ENCODE measurements at places on chromosomes 16 and 17.

- no peak for DNase-seq
Observed at GRCh38 chr17:61130330-61130729, 269.3 kb upstream of the TBX2 start.

GRCh38 chr17:4598776-4599504 lies 14.6 kb downstream of the SMTNL2 start:
- no peak for DNase-seq

GRCh38 chr16:14505846-14506245 lies 124.2 kb downstream of the PARN start:
- DNase-seq: peak; percentile 92

- no peak for DNase-seq
Observed at GRCh38 chr17:4899341-4900230, at the start of gene C17orf107. TSS of gene C17orf107 (plus strand) at chr17:4899536. CDS start at chr17:4899763, 227 bp downstream.

- no peak for DNase-seq
Observed at GRCh38 chr16:74673876-74674275, 7.2 kb upstream of the RFWD3 start.

GRCh38 chr17:34398990-34399389 lies 36.0 kb upstream of the CCL1 start:
- DNase-seq: no peak

GRCh38 chr17:67751101-67752074 lies 33.7 kb downstream of the NOL11 start:
- no peak for DNase-seq

DNA sequence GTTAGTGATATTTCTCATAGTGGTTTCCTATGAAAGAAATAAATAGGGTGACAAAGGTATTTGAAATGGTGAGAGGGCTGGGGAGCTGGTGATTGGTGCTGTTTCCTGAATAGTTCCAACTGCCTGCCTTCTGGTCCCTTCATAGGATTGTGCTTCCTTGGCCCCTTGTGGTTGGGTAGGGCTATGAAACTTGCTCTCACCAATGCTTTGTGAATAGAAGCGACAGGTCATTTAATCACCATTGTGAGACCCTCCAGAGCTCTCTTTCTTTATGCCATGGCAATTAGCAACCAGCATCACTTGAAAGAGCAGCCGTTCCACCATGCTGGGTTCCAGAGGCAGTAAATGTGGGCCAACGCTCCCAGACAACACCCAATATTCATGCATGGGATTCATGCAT lies 23.7 kb upstream of the WWOX start:
- no peak for DNase-seq

DNA sequence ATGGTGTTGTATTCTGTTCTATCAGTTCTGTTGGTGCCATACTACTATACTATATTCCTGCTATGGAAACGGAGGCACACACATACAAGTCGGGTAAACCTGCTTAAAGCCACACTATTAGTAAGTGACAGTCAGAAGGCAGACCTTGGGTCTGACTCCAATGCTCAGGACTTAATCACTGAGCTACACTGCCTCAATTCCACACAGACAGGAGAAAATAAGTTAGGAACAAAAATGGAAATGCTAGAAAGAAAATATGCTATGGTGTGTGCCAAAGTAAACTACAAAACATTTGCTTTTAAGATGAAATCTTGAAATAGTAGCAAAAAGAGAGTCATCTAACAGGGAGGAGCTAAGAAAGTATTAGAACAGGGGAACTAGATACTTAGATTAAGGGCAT lies 48.1 kb downstream of the MYO1D start:
- DNase-seq: no peak

DNA sequence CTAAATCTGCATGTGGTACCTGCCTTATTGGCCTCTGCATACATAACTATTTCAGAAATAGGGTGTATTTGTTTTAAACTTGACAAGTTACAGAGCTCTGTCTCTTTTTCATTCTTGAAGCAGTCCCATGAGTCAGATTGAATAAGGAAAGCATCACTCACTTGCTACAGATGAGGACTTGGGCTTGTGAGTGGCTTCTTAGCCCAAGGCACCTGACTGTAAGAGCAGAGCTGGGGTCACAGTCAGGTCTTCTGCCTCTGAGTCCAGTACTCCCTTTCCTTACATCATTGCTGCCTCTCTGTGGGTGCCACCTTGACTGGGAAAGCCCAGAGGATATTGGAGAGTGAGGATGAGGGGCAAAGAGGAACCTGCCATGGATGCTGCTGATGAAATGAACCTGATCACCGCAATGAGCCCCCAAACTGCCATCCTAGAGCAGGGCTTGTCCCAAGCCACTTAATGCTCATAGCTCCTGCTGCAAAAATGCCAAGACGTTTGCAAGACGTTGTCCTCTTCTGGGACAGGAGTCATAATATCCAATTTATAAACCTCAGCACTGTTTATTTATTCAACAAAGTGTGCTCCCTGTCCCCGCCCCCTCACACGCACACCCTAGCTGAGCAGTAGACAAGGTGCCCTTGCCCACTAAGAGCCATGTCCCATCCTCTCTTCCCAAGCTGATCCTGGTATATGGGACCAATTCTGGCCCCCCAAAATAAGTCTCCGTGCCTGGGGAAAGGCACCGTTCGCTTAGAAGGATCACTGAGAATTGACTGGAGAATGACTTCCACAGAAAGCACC lies 74.1 kb downstream of the CCDC182 start:
- DNase-seq: no peak

DNA sequence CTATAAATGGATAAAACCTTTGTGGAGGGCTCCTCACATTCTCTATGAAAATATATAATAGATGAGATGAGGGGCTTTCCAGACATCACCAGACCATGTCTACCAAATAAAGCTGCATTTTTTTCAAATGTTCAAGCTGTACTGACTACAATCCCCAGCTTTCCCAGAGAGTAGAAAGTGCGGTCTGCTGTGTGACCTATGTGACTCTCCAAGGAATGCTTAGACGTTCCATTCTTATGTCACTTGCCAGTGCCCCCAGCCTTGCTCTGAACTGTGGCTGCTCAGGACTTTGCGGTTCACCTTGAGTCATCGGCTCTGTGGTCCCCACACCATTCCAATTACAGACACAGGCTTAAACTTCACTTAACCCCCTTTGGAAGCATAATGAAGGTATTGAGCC lies 47.8 kb upstream of the SCNN1B start:
- no peak for DNase-seq

DNA sequence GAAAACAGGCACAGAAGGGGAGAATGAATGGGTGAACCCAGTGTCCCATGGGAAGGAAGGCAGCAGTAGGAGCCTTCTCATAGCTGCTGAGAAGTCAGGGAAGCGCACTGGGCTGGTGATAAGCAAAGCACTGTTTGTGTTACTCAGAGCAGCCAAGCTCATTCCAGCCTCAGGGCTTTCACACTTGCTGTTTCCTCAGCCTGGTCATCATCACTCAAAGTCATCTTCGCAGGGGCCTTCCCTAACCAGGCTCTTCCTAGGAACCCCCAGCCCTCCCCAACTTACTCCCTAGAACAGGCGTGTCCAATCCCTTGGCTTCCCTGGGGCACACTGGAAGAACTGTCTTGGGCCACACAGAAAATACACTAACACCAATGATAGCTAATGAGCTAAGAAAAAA lies 32.1 kb upstream of the LONP2 start:
- DNase-seq: no peak

DNA sequence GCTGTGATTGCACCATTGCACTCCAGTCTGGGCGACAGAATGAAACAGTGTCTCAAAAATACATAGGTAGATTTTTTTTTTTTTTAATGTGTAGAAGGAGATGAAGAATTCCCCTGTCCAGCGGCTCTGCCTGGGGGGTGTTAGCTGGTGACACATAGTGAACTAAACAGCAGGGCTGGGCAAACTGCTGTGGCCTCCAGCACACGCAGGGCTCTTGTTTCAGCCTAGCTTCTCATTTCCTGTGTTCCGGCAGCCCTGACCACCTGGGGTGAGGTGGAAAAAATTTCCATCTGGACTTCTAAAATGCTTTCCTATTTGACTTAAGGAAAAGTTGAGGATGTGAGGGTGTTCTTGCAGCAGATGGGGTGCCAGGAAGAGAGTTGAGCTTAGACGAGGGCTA lies 33.3 kb upstream of the RGS9 start:
- no peak for DNase-seq

GRCh38 chr17:81902653-81903414 lies 796 bp downstream of the NPB start:
- no peak for DNase-seq

GRCh38 chr17:914561-914960 lies 65.0 kb downstream of the NXN start:
- DNase-seq: no peak

DNA sequence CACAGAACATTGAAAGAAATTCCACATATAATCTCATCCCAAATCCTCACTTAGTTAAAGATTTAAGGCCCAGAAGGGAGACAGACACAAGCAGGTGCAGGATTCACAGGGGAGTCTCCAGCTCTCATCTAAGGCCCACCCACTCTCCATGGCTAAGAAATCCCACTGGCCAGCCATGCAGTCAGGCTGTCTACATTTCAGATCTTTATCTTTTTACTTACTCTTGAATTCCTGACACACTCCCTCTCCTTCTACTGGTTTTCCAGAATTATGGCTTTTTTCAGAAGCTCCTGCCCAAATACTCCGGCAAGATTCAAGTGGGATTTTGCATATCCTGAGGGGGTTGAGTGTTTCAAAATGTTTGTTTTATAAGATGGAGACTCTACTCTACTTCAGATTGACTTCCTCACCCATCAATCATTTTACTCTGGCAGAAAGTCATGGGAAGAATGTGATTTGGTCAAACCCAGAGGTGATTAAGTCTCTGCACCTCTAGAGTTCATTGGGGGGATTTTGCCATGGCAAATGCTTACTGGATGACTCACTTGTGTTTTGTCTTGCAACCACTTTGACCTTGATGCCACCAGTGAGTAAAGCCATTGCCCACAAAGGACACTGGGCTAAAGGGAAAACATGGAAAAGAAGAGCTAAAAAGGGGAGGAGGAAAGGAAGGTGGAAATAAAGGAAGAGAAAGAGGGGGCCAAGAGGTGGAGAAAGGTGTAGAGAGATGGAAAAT lies 688.8 kb upstream of the SALL1 start:
- no peak for DNase-seq

- DNase-seq: no peak
Observed at GRCh38 chr17:21004016-21004930, 38.5 kb downstream of the USP22 start.

DNA sequence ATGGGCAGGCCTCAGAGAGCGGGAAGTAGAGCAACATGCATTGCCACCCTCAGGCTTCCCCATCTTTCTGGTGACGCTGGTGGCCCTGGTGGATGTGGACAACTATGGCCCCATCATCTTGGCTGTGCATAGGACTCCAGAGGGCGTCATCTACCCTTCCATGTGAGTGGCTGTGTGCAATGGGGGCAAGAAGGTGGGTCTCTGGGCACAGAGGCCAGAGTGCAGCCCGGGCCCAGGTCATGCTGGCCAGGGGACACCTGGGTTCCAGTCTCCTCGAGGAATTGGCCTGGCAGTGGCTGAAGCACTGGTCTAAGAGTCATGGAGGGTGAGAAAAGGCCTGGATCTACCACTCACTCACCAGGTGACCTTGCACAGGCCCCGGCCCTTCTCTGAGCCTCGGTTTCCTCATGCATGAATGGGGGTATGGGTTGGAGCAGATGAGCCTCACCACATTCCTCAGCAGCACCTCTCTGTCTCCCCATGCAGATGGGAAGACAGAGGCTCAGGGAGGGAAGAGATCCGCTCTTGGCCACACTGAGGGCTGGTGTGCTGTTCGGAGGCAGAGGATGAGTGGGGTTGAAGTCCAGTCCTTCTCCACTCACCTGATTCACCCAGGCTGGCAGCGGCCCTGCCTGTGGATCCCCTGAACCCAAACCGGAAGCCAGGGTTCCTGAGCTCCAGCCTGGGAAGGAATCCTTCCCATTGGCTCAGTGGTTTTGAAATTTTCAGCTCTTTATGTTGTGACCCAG lies 7.2 kb upstream of the ADGRG3 start:
- DNase-seq: no peak

GRCh38 chr17:49995055-49995738 lies at the start of gene DLX3:
TSS of gene DLX3 (minus strand) at chr17:49995224. CDS start at chr17:49994998, 226 bp downstream.
- peak; percentile 72 for DNase-seq

DNA sequence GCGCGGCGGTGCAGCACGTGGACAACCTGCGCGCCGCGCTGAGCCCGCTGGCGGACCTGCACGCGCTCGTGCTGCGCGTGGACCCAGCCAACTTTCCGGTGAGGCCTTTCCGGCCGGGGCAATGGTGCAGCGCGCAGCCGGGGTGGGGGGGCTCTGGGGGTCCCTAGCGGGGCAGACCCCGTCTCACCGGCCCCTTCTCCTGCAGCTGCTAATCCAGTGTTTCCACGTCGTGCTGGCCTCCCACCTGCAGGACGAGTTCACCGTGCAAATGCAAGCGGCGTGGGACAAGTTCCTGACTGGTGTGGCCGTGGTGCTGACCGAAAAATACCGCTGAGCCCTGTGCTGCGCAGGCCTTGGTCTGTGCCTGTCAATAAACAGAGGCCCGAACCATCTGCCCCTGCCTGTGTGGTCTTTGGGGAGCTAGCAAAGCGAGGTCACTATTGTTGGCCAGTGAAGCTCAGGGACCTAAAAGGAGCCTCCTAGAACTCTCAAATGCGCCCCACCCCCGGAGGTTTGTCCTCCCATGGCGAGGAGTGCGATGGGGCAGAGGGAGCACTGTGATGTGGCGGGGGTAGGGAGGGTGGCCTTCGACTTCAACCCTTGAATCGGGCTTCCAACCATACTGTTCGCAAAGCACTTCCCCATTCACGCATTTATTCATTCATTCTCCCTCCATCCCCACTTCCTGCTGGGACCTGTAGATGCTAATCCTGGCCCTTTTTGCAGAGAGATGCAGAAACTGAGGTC lies 770 bp downstream of the HBM start:
- DNase-seq: no peak

DNA sequence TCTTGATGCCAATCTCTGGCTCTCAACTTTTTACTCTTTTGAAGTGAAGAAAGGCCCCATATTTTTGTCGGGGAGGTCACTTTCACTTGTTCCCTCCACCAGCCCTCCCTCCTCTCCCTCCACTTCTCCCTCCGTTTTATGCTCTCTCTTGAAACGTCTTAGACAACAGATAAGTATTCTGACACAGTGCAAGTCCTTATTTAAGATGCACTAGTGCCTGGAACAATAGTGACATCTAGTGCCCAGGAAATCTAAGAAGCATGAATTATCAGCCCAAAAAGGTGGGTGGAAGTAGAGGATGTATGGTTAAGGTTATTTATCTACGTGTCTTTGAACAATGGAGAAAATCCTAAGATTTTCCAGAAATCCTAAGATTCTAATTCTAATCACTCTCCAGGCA lies 17.9 kb downstream of the PSME3IP1 start:
- peak; percentile 73 for DNase-seq

DNA sequence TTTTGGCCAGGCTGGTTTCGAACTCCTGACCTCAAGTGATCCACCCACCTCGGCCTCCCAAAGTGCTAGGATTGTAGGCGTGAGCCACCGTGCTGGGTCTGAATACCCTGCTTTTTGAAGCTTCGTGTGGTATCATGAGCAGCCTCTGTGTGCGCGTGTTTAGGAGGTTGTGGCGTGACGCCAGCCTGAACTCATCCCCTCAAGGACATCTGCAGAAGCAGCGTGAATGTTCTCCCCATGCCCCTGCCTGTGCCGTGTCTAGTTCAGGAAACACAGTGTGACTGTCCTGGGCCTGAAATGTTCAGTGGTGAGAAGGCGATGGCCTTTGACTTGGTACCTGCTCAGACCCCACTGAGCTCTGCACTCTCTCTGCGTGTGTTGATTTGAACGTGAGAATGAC lies 35.6 kb downstream of the RNF213 start:
- DNase-seq: no peak

GRCh38 chr17:55441544-55441943 lies 19.9 kb upstream of the MMD start:
- DNase-seq: no peak
